ENCODE measurements at places on chromosomes 13 and 19. TPM values are rescaled to one million over a fixed set of nuclear protein-coding genes. Genes with fewer than 3 reads are reported as not detected.

Gene ZNF610
- total RNA-seq: 0.69 TPM

Gene LONP1
- total RNA-seq: 50.4 TPM

Gene CPAMD8
- total RNA-seq: 0.29 TPM

Gene ZFP28
- not detected for total RNA-seq

Gene C19orf67
- 0.11 TPM for total RNA-seq

Gene NKG7
- not detected for total RNA-seq

Gene CD70
- not detected for total RNA-seq

GRCh38 chr19:29277102-29277501 lies 64.2 kb upstream of the UQCRFS1 start:
- no peaks in the 10 kb centered on the region for H3K36me3 ChIP-seq
- no peaks in the 10 kb centered on the region for H3K4me1 ChIP-seq
- no peak overlapping the region for H3K27ac ChIP-seq

DNA sequence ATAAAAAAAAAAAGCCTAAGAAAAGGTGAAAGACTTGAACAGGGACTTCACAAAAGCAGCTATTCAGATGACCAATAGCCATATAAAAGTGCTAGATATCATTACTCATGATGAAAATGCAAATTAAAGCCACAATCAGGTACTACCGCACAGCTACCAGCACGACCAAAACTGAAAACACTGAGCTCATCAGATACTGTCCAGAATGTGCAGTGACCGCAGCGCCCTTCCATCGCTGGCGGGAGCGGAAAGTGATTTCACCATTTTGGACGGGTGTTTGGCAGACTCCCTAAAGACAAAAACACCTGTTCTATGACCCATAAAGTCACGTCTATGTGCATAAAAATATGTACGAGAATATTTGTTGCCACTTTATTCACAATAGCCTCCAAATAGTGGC lies 60.7 kb downstream of the SLC6A16 start:
- DNase-seq: no peak
- no peaks in the 10 kb centered on the region for H3K4me1 ChIP-seq
- no peaks in the 10 kb centered on the region for H3K36me3 ChIP-seq
- no peaks in the 10 kb centered on the region for H3K27me3 ChIP-seq

DNA sequence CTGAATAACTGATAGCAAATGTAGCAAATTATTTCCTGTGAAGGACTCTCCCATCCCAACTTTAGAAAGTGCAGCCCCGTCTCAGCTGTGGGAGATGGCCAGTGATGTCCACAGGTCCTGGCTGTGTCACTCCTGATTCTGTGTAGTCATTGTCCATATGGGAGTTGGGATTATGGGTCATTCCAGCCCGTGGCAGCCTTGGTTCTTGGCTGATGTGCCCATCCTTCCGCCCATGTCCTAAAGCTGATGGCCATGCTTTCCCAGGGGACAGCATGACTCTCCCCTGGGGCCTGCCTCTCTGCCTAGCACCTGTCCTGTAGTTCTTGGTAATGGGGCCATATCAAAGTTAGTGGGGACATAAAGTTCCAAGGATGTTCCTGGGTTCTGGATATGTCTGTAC lies 43.9 kb upstream of the C1QTNF9 start:
- no peak overlapping the region for H3K4me3 ChIP-seq
- H3K27ac ChIP-seq: no peak overlapping the region
- H3K4me1 ChIP-seq: peaks cover 30% of the 10 kb centered on the region
- no peak for DNase-seq
- H3K36me3 ChIP-seq: peaks cover 3% of the 10 kb centered on the region

- no peaks in the 10 kb centered on the region for H3K27me3 ChIP-seq
- no peak overlapping the region for H3K4me3 ChIP-seq
- no peak overlapping the region for H3K27ac ChIP-seq
Measured at GRCh38 chr19:23916991-23917390, 2.3 kb downstream of the ZNF726 start.

DNA sequence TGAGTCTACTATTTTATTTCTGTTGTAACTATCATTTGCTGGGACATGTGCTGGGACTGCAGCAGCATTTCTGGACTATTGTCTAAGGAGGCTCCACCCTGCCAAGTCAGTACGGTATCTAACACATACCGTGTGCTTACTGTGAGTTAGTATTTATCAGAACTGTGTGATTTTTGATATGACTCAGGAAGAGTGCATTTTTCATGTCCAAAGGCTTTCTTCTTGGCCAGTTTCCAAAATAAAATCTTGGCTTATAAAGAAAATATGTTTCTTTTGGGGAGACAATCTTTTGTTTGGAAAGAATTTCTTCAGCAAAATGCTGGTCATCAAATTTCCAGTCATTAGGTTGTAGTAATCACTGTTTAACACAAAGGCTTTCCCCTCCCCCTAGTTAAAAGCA lies 11.6 kb downstream of the PARP4 start:
- peaks cover 47% of the 10 kb centered on the region for H3K36me3 ChIP-seq
- H3K27ac ChIP-seq: no peak overlapping the region
- H3K4me3 ChIP-seq: no peak overlapping the region
- no peak for DNase-seq
- H3K27me3 ChIP-seq: no peaks in the 10 kb centered on the region
- peaks cover 27% of the 10 kb centered on the region for H3K4me1 ChIP-seq

DNA sequence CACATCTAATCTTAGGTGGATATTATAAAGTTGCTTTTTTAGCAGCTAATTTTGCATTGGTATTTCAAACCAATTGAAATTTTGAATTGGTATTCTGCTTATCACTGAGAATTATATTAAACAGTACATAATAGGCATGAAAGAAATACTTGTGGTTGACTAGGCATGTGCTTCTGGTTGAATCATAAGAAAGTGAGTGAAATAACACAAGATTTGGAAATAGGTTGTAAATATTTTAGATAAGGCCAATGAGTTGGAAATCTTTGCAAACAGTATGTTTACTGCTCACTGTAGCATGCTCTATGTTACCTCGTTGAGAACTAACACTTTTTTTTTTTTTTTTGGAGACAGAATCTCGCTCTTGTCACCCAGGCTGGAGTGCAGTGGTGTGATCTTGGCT lies 66.8 kb upstream of the RFC3 start:
- H3K4me3 ChIP-seq: no peak overlapping the region
- no peaks in the 10 kb centered on the region for H3K27me3 ChIP-seq
- H3K27ac ChIP-seq: no peak overlapping the region
- H3K4me1 ChIP-seq: no peaks in the 10 kb centered on the region
- H3K36me3 ChIP-seq: no peaks in the 10 kb centered on the region
- DNase-seq: no peak

- no peak overlapping the region for H3K27ac ChIP-seq
- no peaks in the 10 kb centered on the region for H3K27me3 ChIP-seq
- no peaks in the 10 kb centered on the region for H3K36me3 ChIP-seq
Measured at GRCh38 chr13:108755083-108755482, 125.7 kb downstream of the MYO16 start.

Measured in HepG2 (cell line).